ENCODE measurements at places on chromosomes 16 and 17.

GRCh38 chr16:369866-370436 is 387 bp downstream of the MRPL28 start:
- DNase-seq: no peak

- no peak for DNase-seq
Measured at GRCh38 chr16:85546585-85547447, 66.3 kb upstream of the GSE1 start.

DNA sequence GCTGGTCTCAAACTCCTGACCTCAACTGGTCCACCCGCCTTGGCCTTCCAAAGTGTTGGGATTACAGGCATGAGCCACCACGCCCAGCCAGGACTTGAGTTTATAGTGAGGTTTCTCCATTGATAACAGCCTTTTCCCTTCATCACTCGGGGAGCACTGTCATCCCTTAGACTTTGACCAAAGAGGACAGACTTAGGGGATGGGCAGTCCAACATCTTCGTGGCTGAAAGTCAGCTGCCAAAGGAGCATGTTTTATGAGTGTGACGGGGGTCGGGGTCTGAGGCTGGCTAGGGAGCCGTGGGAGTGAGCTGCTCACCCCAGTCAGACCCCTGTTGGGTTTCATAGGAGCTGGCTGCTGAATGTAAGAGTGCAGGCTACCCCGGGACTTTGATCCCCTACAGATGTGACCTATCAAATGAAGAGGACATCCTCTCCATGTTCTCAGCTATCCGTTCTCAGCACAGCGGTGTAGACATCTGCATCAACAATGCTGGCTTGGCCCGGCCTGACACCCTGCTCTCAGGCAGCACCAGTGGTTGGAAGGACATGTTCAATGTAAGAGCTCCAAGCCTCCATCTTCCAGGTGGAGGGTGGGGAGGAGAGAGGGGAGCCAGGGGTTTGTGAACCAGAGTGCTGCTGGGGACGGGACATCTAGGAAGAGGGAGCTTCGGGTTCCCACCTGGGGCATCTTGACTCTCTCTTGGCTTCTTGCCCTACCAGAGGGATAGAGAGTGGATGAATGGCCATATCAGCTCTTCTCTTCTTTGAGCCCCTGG is 3.1 kb downstream of the DHRS11 start:
- no peak for DNase-seq

DNA sequence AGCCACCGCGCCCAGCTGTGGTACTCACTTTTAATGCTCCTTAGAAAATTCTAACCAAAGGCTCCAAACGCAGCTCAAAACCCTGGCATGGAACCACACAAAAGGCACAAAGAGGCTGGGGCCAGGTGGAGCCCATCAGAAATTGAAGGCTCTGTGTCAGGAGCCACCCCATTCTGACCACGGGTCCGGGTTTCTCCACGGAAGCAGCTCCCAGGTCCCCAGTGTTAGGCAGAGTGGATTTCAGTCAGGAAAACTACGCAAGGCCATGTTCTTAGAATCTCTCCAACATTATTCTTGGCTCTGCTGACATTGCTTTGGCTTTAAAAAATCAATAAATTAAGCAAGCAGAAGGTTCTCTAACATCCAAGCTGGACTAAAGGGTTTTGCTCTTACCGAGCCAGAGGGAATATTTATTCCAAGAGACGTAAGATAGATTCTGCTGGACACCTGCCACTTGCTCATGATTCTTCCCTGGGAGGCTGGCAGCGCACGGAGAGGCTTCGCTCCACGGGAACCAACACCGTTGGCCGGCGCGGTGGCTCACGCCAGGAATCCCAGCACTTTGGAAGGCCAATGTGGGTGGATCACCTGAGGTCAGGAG is 93.5 kb downstream of the NXN start:
- DNase-seq: no peak

- no peak for DNase-seq
Measured at GRCh38 chr17:43669971-43670644, 8.4 kb upstream of the MEOX1 start.

- DNase-seq: no peak
Measured at GRCh38 chr17:51707216-51707615, 446.9 kb downstream of the UTP18 start.
